Right kidney (tissue), 9 donors: ENCODE measurements at places on chromosomes 11 and 22.

- no peak for DNase-seq
These were observed 39.7 kb downstream of the MPPED1 start for GRCh38 chr22:43451371-43452050.

GRCh38 chr22:37279331-37280181 is 2.8 kb upstream of the CYTH4 start:
- DNase-seq, result no peak

GRCh38 chr22:32494971-32495370 is 20.4 kb downstream of the FBXO7 start:
- DNase-seq, result no peak

DNA sequence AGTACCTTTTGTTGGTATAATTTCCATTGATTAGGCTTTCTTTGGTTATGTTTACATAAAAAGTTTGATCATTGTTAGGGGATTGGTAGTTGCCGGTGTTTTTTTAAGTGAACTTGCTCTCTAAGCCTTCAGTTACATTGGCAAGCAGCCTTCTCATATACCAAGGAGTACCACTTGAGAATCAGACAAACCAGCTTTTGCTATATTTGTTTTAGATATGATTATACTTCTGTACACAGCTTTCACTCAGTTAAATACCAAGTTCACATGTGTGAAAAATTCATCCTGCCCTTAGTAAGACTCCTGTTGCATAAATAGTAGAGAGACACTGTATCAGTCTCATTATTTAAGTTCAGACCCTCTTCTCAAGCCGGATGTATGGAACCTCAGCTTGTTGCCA is 22.4 kb downstream of the ALKBH3 start:
- no peak for DNase-seq

GRCh38 chr11:125346179-125346530 is 149.9 kb downstream of the FEZ1 start:
- no peak for DNase-seq

DNA sequence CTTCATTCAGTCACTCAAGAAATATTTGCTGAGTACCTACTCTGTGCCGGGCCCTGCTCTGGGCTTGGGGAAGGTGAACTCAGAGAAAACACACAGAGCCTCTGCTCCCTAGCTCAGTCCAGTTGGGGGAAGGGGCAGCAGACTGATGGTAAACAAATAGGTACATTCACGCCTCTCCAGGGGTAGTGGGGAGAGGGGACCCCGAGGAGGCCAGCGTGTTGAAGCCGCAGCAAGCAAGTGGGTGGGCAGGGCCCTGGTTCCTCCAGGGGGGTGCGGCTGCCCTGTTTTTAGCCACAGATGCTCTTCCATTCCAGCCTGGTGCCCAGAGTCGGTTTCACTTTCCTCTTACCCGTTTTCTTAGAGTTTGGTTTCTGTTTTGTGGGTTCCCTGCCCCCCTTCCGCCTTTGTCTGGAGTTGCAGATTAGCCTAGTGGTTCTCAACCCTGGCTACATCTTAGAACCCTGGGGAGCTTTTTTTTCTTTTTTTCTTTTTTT is 8.7 kb downstream of the DRAP1 start:
- DNase-seq, result no peak

DNA sequence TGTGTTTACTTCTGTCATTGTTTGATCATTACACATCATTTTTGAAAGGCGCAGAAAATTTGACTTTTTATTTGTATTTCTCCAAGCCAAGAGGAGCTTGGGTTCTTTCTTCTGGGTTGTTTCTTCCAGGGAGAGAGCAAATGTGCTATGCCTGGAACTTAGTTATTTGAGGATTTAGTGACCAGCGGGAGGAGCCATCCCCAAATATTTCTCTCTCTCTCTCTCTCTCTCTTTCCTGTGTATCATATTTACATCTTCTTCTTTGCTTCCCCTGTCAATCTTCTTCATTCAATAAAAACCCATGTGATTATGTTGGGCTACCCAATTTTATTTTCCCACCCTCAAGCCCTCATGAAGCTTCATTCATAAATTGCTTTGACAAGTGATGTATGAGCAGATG is 534.5 kb downstream of the LRRC4C start:
- no peak for DNase-seq

GRCh38 chr11:86477495-86478155 is 102.9 kb downstream of the CCDC81 start:
- no peak for DNase-seq

DNA sequence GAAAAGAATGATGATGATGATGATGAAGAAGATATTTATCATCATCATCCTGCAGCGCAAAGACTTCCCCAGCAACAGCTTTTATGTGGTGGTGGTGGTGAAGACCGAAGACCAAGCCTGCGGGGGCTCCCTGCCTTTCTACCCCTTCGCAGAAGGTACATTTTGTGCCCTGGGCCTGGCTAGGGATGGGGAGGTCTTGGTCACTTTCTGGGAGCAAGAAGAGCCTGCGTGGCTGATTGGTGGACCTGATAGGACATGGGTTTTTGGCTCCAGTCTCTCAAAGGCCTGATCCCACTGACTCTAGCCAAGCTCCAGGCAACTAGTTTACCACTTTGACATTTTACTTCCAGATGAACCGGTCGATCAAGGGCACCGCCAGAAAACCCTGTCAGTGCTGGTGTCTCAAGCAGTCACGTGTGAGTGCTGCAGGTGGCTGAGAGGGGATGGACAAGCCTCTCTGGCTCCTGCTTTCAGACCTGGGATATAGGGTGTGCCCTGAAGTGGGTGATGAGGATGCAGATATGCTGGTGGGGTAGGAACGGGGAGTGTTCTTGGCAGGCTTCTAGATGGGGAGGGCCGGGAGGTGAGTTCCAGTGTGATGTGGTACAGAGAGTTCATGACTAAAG is 5.3 kb downstream of the SIDT2 start:
- no peak for DNase-seq

GRCh38 chr11:57161351-57161750 is 20.4 kb upstream of the LRRC55 start:
- no peak for DNase-seq

- no peak for DNase-seq
These were observed 604 bp downstream of the PUS3 start for GRCh38 chr11:125902277-125902926.

DNA sequence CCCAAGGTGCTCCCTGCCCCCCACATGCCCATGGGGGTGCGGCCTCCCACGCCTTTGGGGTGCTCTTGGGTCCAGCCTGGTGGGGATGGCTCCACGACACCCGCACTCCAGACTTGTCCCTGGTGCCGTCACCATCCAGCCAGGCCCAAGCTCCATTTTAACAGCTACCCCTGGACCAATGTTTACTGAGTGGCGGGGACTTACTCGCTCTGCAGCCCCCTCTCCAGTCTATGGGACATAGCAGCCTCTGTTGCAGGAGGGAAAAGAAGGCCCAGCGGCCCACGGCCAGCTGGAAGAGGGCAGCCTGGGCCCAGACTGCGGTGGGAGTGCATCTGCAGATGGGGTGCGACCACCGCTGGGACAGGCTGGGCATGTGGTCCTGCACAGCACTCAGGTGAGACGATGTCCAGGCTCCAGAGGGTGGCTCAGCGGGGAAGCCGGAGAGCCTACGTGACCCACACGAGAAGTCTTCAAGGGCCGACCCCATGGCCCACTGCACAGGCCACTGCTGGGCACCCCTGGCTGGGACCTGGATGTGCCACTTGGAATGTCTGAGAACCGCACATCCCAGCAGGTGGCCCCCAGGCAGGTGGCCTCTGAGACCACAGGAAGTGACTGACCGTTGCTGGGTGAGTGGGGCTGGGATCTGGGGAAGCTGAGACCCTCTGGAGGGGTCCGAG is 18.1 kb downstream of the IL17REL start:
- DNase-seq, result no peak

DNA sequence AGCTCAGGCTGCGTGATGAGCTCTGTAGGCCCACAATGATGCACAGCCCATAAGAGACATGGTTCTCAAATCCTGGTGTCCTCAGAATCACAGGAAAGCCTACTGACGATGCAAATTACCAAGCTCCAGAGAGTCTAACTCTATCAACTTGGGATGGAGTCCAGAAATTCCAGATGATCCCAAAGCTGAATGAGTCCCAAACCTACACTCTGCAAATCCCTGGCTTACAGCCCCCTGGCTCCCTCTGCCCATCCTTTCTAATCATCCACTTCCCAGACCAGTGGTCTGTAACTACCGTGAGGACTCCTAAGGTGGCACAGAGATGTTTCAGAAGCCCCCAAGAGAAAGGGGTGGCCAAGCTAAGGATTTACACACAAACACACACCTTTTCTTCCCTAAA is 13.5 kb downstream of the ARFGAP2 start:
- DNase-seq, result no peak

DNA sequence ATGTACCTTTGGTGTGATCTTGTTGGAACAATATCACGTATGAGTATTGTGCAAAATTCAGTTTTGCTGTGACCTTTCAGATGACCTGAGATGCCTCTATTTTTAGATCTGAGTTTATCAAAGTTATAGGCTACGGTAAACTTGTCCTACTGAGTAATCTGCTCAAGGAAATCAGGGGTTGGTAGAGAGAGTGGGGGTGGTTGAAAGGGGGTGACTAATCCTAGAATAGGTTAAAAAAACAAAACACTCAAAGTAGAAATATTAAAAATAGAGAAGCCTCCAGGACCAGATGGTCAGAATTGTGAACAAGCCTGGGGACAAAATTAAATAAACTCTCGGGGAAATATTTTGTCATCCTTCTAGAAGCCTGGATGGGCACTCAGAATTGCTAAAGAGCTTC is 59.9 kb upstream of the C11orf87 start:
- DNase-seq, result no peak

DNA sequence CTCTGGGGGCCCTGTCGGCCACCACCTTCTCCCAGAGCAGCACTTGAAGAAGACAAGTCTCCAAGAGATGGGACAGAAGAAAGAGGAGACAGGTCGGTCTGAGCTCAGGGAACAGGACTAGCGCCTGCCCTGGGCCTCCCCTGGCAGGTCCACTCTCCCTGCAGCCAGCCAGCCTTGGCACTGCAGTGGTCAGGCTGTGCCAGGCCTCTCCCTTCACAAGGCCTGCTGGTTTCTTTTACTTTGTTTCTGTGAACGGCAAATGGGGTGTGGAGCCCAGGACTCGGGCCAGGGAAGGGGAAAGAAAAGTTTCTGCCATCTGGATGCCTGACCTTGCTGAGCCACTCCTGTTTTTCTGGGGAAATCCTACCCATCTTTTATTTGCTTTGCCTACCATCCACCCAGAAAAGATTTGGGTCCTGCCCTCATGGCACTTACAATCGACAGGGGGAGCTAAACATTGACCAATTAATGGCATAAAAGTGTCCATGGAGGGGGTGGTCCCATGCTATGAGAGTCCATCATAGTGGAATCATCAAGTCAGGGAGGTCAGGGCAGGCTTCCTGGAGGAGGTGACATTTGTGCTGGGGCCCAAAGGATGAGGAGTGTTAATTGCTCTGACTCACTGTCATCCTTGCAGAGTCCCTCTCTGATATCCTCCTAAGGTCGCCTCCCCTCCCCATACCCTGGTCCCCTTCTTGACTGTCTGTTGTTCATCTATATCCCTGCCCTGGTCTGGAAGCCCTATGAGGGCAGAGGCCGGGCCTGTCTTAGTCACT is 65.2 kb downstream of the NFAM1 start:
- no peak for DNase-seq

DNA sequence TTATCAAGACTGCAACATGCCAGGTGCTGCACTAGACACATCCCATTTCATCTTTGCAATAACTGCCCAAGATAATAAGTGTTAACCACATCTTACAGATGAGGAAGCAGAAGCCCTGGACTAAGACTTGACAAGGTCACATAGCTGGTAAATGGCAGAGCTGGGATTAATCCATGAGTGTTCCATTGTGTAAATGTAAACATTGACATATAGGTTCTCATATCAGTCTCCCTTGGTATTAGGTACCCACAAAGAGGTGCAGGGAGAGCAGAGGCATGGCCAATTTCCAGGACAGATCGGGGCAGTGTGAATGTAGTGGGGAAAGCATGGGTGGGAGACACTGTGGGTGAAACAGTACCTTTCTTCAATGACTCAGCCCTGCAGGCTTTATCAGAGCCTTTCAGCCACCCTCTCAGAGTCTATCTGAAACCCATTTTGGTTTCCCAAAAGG is 17.9 kb downstream of the MICAL2 start:
- DNase-seq, result no peak

- DNase-seq, result no peak
These were observed 640 bp downstream of the PPP1CA start for GRCh38 chr11:67400942-67401494.

GRCh38 chr22:47340851-47341436 is 578.5 kb downstream of the TBC1D22A start:
- no peak for DNase-seq

DNA sequence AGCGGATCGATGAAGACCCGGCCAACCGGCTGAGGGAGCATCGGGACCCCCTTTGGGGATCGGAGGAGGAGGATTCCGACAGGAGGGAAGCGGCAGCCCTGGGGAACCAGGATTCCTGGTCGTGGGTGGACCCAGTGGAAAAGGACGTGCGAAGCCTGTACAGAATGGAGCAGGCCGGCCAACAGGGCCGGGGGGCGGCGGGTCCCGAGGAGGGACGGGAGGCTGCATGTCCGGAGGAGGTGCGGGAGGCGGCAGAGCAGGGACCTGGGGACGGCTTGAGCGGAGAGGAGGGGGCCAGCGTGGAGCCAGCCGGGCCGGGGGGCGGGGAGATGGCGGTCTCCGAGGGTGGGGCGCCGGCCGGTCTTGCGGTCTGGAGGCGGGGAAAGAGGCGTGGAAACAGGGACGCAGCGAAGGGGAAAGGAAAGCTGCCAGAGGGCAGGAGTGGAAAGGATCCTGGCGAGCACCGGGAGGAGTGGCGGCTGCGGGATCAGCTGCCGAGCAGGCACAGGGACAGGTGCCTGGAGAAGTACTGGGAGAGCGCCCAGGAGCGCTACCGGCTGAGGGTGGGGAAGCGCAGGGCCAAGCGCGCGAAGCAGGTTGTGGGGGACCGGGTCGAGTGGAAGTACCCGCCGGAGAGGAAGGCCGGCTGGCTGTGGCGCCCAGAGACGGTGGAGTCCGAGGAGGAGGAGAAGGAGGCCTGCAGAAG is at the start of gene ANO5:
TSS of gene ANO5 (plus strand) at position 444 of the 706 bp plus-strand sequence. CDS start 408 bp downstream, outside the sequence.
- peak; percentile 43 for DNase-seq

- DNase-seq, result no peak
These were observed 164.7 kb downstream of the DSCAML1 start for GRCh38 chr11:117632306-117632705.

GRCh38 chr11:2419638-2420501 is 19.3 kb downstream of the TSSC4 start:
- DNase-seq, result peak; percentile 79

GRCh38 chr11:66262696-66263095 is 5.7 kb upstream of the RAB1B start:
- no peak for DNase-seq

GRCh38 chr11:92892802-92893684 is 76.4 kb upstream of the MTNR1B start:
- DNase-seq, result no peak

- no peak for DNase-seq
These were observed 23.2 kb upstream of the UBASH3B start for GRCh38 chr11:122632181-122632824.

DNA sequence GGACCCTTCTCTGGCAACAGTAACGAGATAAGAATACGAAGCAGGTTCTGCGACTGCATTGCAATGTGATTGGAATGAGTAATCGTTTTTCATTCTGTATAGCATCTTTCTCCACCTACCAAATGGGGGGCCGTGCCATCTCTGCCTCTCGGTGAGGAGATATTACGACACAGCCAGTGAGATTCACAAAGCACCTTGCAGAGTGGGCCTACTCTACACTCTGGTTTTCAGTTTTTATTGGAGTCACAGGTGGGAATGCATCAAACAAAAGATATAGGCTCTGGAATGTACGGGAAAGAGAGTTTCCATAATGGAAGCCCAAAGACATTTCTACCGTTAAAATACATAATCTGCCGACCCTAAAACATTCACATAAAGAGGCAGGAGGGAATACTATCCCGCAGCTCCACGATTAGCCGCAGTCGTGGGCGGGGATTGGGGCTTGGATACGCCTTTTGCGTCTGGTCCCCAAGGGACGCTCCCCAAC is 423 bp upstream of the RTN3 start:
- DNase-seq, result no peak

GRCh38 chr11:119378851-119379465 is 2.5 kb downstream of the USP2 start:
- DNase-seq, result no peak
